ENCODE measurements at places on chromosomes 16 and 17.

- no peak for DNase-seq
Measured at GRCh38 chr16:2172688-2173335, 17.2 kb downstream of the TRAF7 start.

GRCh38 chr16:4882000-4882632, 34.8 kb downstream of the UBN1 start:
- DNase-seq = no peak

- no peak for DNase-seq
Measured at GRCh38 chr16:89695875-89696669, 5.4 kb downstream of the SPATA2L start.

- peak; percentile 84 for DNase-seq
Measured at GRCh38 chr16:70703041-70703834, 17.4 kb upstream of the MTSS2 start.

DNA sequence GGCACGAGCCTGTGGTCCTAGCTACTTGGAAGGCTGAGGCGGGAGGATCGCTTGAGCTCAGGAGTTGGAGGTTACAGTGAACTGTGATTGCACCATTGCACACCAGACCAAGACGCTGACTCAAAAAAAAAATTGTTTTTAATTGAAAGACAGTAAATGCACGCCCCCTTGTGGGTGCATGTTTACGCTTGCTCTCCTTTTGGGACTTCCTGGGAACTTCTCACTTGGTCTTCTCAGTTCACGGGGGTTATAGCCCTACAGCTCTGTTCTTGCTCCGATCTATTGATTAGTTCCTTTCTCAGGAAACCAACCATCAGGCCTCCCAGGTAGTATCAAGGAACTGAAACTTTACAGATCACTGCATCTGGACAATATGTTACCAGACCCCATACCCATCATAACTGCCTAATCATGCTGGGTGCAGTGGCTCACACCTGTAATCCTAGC, 14.2 kb upstream of the RIPOR1 start:
- peak; percentile 65 for DNase-seq

- no peak for DNase-seq
Measured at GRCh38 chr17:77115510-77115909, 25.3 kb upstream of the SEC14L1 start.

DNA sequence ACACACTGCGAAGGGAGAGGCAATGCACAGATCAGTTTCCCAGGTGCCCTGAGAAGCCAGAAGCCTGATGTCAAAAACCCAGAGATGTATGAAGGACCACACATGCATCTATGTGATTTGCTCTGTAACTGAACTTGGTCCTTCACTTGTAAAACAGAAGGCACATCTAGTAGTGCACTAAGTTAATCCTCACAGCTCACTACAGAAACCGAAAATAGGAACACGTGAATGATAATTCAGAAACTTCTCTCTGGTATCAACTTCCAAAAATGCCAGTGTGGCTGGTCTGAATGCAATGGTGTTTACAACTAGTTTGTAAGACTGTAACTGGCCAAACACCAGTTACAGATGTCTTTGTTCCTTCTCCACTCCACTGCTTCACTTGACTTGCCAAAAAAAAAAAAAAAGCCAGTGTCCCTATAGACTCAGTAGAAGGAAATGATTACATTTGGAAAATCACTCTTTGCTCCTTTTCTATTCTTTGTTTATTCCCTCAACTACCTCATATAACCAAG, 11.3 kb downstream of the ANKRD40 start:
- no peak for DNase-seq

- no peak for DNase-seq
Measured at GRCh38 chr16:58339452-58339981, 44.7 kb upstream of the PRSS54 start.

GRCh38 chr17:36640836-36641235, 39.5 kb downstream of the MRM1 start:
- DNase-seq = no peak

DNA sequence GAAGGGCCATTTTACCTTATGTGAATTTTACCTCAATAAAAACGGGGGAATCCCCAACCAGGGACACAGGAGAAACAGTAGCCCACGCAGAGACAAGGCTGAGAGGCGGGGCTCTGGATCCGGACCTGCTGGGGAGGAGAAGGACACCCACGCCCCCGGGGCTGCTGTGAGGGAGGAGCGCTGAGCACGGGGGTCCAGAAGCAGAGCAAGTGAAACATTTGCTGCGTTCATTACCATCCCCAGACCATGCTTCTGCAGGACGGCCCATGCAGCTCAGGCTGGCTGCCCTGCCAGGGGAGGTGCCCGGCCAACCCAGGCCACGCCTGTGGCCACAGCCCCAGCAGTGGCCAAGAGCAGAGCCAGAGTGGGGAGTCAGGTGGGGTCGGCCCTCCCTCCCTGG, 50.0 kb downstream of the KCNJ18 start:
- no peak for DNase-seq

DNA sequence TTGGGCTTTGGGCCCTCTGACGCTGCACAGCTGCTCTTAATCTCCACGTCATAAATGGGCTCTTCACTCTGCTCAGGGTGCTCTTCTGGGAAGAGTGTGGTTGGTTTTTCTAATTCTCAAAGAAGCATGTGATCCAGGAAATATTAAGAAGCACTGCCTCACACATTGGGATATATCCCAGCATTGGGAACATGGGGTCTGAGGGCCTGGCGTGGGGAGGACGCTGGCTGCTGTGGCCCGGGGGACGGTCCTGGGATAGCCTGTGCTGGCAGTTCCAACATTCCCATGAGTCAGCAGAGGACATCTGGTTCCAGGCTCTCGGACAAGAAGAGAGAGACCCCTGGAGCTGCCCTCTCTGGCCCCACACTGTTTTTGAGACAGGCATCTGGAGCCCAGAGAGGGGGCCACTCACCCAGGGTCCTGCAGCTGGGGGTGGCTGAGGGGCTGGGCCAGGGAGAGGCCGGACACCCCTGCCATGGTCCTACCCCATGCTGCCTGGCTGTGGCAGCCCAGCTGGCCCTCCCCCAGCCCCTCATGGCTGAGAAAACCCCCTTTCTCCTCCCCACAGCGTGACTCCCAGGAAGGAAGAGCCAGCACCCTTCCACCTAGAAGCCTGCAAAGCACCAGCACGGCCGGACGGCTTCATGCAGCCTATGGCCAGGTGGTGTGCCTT, 58.8 kb downstream of the NT5M start:
- no peak for DNase-seq

DNA sequence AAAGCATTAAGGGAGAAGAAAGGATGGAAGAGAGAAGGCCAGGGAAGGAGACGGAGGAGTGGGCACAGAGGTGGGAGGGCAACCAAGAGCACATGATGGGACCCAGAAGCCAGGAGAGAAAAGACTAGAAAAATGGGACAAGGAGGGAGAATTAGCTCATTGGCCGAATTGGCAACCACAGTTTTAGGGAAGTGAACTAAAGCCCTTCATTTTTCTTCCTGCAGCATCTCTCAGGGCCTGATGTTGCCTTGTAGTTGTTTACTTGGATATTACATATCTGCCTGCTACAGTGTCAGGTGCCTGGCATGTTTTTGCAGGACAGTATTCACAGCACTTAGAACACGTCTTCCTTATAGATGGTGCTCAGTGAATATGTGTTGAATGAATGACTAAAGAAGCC, 19.0 kb downstream of the EMP2 start:
- DNase-seq = no peak

GRCh38 chr16:66881014-66881417, 701 bp downstream of the PDP2 start:
- no peak for DNase-seq

GRCh38 chr17:6545291-6545690, 11.1 kb downstream of the PITPNM3 start:
- DNase-seq = no peak

- DNase-seq = no peak
Measured at GRCh38 chr17:50027881-50028735, 27.8 kb upstream of the ITGA3 start.

DNA sequence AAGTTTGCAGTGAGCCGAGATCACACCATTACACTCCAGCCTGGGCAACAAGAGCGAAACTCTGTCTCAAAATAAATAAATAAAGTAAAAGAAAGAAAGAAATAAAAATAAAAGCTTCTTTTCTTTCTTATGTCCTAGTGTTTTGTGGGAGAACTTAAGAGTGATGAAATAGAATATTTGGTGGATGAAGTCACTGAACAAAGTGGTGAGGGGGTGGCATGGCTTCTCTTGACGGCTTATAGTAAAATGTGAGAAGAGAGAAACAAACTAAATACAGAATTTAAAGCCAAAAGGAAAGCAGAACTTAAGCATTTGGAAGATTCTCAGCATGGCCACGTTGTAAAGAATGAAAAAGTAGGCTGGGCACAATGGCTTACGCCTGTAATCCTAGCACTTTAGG, 15.3 kb downstream of the SGF29 start:
- DNase-seq = peak; percentile 26

DNA sequence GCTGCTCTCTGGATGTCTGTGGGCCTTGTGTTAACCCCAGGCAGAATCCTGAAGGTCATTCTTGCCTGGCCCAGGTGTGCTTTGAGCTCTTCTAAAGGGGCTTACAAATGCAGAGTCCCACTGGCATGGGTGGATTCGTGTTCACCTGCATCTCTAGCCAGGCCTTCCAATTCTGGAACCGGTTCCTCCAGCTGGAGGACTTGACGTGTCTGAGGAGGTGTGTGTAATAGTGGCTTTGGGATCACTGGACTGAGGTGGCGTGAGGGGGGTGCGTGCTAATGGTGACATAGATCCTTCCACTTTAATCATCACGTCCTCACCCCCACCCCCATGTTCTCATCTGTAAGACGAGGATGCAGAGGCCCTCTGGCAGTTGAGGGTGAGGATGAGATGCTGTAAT, 4.8 kb downstream of the GSE1 start:
- no peak for DNase-seq

GRCh38 chr17:8719291-8720246, 25.1 kb downstream of the CCDC42 start:
- DNase-seq = no peak

- no peak for DNase-seq
Measured at GRCh38 chr17:50471009-50471905, 2.6 kb upstream of the CHAD start.

- DNase-seq = no peak
Measured at GRCh38 chr16:24906199-24906808, 60.5 kb downstream of the SLC5A11 start.

DNA sequence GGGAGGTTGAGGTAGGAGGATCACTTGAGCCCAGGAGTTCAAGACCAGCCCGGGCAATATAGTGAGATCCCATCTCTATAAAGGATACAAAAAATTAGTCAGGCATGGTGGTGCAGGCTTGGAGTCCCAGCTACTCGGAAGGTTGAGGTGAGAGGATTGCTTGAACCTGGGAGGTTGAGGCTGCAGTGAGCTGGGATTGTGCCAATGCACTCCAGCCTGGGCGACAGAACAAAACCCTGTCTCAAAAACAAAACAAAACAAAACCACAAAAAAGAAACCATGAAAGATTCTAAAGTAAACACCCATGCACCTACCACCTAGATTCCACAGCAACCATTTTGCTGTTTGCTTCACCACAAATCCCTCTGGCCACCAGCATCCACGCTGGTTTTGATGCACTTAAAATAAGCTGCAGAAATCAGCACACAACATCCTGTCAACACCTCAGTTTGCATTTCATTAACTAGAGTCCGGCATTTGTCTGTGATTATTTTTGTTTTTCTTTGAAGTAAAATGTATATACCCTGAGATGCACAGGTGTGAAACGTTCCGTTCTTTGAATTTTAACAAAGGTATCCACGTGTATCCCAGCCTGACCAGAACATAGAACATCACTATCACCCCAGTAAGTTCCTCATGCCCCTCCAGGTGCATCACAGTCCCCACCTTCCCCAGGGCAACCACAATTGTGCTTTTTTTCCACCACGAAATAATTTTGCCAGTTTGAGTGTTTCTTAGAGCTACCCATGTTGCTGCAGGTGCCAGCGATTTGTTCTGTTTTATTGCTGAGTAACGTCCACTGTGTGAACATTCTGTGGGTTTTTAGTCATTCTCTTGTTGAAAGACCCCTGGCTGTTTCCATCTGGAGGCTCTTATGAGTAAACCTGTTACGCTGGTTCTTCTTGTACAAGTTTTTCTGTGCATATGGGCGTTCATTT, 191.5 kb downstream of the SEC14L1 start:
- no peak for DNase-seq

GRCh38 chr16:51337662-51338061, 186.6 kb upstream of the SALL1 start:
- DNase-seq = no peak

DNA sequence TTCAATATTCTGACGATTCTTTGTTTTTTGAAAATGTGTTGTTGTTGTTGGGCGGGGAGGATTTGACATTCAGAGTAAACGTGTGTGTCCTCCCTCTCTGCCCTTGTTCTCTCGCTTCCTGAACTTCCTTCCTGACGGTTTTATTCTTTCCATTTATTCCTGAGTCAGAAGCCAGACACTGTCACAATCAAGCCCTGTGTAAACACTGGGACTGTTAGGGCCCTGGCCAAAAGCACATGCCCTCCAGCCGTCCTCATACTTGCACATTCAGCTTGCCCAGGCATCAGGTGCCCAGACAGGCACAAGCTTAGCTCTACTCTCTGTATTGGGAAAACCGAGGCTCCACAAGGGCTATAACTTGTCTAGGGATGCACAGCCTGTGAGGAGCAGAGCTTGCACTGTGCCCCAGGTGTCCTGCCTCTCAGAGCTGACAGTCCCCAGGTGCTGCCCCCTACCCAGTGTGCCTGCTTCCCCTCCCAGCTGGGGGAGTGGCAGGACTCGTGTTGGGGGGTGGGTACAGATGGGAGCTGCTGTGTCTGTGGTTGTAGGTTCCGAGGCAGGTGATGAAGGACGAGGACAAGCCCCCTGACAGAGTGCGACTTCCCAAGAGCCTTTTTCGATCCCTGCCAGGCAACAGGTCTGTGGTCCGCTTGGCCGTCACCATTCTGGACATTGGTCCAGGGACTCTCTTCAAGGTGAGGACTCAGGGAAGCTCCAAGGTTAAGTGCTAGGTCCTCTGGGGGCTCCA, 9.7 kb downstream of the ADGRG3 start:
- DNase-seq = no peak

- no peak for DNase-seq
Measured at GRCh38 chr17:44251062-44251461, 16.9 kb downstream of the SLC4A1 start.

- no peak for DNase-seq
Measured at GRCh38 chr16:89095491-89095951, 1.9 kb downstream of the ACSF3 start.

GRCh38 chr17:51261024-51261963, 948 bp downstream of the UTP18 start:
- DNase-seq = no peak

- DNase-seq = no peak
Measured at GRCh38 chr16:3246002-3246401, 10.4 kb downstream of the MEFV start.

DNA sequence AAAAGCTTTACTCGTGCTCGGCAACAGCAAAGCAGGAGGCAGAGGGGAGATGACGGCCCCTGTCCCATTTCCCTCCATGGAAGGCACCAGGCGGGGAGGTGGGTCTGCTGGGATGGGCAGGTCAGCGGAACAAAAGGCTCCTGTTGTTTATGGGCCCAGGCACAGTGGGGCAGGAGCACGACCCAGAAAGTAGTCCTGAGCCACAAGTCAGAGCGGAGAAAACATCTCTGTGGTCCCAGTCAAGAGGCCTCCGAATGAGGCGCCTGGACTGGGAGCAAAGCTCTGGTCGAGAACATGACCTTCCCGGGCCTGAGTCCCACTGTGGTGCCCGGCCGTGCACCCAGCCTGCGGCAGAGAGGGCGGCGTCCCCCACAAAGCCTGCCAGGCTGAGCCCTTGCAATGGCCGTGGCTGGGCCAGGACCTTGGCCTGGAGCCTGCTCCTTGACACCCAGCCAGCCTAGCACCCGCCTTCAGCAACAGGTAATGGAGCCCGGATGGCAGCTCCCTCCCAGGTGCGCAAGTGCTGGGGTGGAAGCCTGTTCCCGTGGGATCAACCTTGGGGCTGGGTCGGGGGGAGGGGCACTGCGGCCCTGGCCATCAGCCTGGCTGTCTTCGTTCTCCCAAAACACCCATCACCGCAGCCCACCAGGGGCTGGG, 3.6 kb downstream of the RFNG start:
- no peak for DNase-seq

All from AG04450 (cell line).